Activated B cell treated with CpG ODN at 0.5 μM for 24 hours (primary cell): ENCODE measurements at places on chromosomes 5 and 9. TPM values are rescaled to one million over a fixed set of nuclear protein-coding genes. Genes with fewer than 3 reads are reported as not detected.

DNA sequence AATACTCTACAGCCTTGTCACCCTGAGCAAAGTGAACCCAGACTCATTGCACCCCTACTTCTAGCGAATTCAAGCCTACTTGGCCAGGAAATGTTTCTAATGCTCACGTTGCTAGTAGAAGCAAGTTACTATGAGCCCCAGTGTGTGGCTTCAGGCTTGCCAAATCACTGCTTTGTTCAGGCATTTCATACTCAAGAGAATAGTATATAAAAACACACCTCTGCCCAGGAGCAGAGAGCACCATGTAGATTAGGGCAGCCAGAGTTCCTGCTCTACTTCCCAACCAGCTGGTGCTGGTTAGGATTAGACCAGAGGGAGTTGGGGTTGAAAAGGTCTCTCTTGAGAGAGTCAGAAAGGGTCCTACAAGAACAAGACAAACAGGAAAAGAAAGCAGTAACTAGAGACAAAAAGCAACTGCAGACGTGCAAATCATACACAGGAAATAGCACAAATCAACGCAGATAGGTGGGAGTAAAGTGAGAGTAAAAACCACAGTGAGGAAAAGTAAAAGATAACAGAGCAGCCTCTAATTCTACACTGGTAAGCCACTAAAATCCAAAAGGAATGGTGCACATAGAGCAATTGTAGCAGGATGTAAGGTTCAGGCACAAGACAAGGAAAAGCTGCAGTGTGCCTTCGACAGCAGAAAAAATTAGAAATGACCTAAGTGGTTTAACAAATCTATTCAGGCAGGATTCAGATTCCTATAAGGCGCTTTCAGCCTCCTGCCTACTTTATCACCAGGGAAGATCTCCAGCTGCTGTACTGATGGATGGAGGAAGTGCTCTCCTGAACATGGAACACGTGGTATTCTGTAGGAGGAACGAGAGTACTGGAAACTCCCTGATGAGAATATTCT, 49.6 kb upstream of the KIF2A start:
- no peak for DNase-seq

Gene PKN3
- total RNA-seq, result 16.9 and 17.4 TPM in 2 replicates

DNA sequence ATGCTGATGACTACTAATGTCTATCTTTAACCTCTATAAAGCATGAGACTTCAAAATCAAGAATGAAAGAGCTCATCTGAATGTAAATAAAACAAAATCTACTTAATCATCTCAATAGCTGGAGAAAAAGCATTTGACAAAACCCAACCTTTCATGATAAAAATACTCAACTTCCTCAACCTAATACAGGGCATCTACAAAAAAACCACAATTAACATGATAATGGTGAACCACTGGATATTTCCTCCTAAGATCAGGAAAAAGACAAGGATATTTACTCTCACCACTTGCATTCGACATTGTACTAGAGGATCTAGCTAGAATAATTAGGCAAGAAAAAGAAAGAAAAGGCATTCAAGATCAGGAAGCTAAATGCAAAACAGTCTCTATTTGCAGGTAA, 49.3 kb downstream of the FAM169A start:
- DNase-seq, result no peak

DNA sequence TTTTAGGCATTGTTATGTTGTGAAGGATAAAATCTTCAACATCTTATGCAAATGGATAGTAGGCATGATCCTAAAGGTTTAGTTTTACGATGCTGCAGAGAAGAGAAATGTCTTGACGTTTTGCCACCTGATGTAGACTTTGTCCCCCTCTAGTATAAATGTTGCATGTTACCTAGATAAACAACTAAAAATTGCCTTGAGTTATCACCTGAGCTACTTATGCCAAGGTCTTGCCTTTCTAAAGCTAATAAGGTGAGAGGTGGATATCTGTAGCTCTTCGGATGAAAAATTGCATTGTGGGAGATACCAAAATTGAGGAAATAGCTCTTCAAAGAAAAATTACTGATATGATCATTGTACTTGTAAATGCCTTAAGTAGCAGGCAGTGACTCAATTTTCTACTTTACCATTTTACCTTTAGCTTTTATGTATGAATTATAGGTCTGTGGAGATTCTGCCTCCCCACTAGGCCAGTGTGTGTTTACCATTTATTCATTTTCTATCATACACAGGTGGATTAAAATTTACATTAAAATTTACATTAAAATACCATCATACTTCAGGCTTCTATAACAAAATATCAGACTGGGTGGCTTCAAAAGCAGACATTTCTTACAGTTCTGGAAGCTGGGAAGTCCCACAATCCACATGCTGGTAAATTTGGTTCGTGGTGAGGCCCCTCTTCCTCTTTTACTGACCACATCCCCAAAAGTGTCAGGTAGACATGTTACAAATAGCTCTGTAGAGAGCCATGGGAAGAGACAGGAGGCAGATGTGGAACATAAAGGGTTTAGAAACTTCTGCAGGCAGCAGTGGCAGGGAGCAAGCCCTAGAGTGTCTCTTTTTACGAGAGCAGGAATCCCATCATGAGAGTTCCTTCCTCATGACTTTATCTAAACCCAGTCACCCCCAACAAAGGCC, 100.7 kb upstream of the ERBIN start:
- DNase-seq, result no peak

Gene PBX3
- 23.8 and 37.2 TPM in 2 replicates for total RNA-seq
